Purkinje cell (primary cell): ENCODE measurements at places on chromosomes 3 and 15. TPM values are rescaled to one million over a fixed set of nuclear protein-coding genes. Genes with fewer than 3 reads are reported as not detected.

The ROBO1 gene
- polyA plus RNA-seq = 8.3 and 8.6 TPM in 2 replicates

The SPINK8 gene
- polyA plus RNA-seq = not detected in 2 replicates

The NGRN gene
- 12.9 and 37.6 TPM in 2 replicates for polyA plus RNA-seq

The CLDN18 gene
- not detected in 2 replicates for polyA plus RNA-seq

The FBN1 gene
- 2.3 and 2.4 TPM in 2 replicates for polyA plus RNA-seq

The LRTM1 gene
- 0.24 TPM in 1 of 2 replicates, not detected in the other for polyA plus RNA-seq

The FBXW12 gene
- 0.17 TPM in 1 of 2 replicates, not detected in the other for polyA plus RNA-seq

The PRR20G gene
- 0.23 TPM in 1 of 2 replicates, not detected in the other for polyA plus RNA-seq

The P3H2 gene
- 0.29 and 2.3 TPM in 2 replicates for polyA plus RNA-seq

The PTPRG gene
- polyA plus RNA-seq = 65.8 and 70.4 TPM in 2 replicates

The REC114 gene
- polyA plus RNA-seq = not detected in 2 replicates

The POU1F1 gene
- polyA plus RNA-seq = 0.18 and 0.54 TPM in 2 replicates

The GLDN gene
- 14.9 and 18.5 TPM in 2 replicates for polyA plus RNA-seq

The ISL2 gene
- polyA plus RNA-seq = not detected in 2 replicates

The CCR1 gene
- not detected in 2 replicates for polyA plus RNA-seq

The GPR176 gene
- polyA plus RNA-seq = 0.63 and 2.4 TPM in 2 replicates

The PP2D1 gene
- polyA plus RNA-seq = not detected in 2 replicates

The TMEM212 gene
- not detected in 2 replicates for polyA plus RNA-seq

The ANAPC13 gene
- 228 and 270 TPM in 2 replicates for polyA plus RNA-seq

The LSAMP gene
- 12.8 and 39.6 TPM in 2 replicates for polyA plus RNA-seq

The LRRK1 gene
- 0.67 and 1.1 TPM in 2 replicates for polyA plus RNA-seq

The STRIT1 gene
- polyA plus RNA-seq = not detected in 2 replicates

The AADAC gene
- polyA plus RNA-seq = not detected in 2 replicates

The CFAP161 gene
- polyA plus RNA-seq = 0.50 TPM in 1 of 2 replicates, not detected in the other

The NEK10 gene
- 14.3 and 22.3 TPM in 2 replicates for polyA plus RNA-seq

The GPR149 gene
- not detected in 2 replicates for polyA plus RNA-seq

The COLQ gene
- polyA plus RNA-seq = not detected in 2 replicates

The SLC28A1 gene
- polyA plus RNA-seq = not detected in 2 replicates

The ANKRD34C gene
- 4.0 and 5.0 TPM in 2 replicates for polyA plus RNA-seq

The ZCWPW2 gene
- polyA plus RNA-seq = 3.2 and 4.8 TPM in 2 replicates

The SLC51B gene
- not detected in 2 replicates for polyA plus RNA-seq

The GPR160 gene
- 0.16 and 1.3 TPM in 2 replicates for polyA plus RNA-seq

The ZNF80 gene
- polyA plus RNA-seq = 0.31 TPM in 1 of 2 replicates, not detected in the other

The MAGEL2 gene
- polyA plus RNA-seq = 0.18 and 0.98 TPM in 2 replicates

The GOLGA8R gene
- polyA plus RNA-seq = not detected in 2 replicates

The TMEM39A gene
- 0.22 and 1.8 TPM in 2 replicates for polyA plus RNA-seq

The ADGRG7 gene
- polyA plus RNA-seq = not detected in 2 replicates

The TGM5 gene
- polyA plus RNA-seq = 0.24 TPM in 1 of 2 replicates, not detected in the other

The SI gene
- polyA plus RNA-seq = not detected in 2 replicates

The CNTN4 gene
- 49.9 and 60.9 TPM in 2 replicates for polyA plus RNA-seq

The GPR156 gene
- polyA plus RNA-seq = 0.10 TPM in 1 of 2 replicates, not detected in the other

The MOBP gene
- polyA plus RNA-seq = 2.7 and 4.5 TPM in 2 replicates

The ITIH1 gene
- polyA plus RNA-seq = not detected in 2 replicates

The GRK7 gene
- not detected in 2 replicates for polyA plus RNA-seq

The KNSTRN gene
- polyA plus RNA-seq = 9.6 and 11.4 TPM in 2 replicates

The ROBO2 gene
- 87.5 and 107 TPM in 2 replicates for polyA plus RNA-seq

The SLC33A1 gene
- 19.7 and 21.3 TPM in 2 replicates for polyA plus RNA-seq

The CIDEC gene
- not detected in 2 replicates for polyA plus RNA-seq
